ENCODE measurements at places on chromosomes 3 and 15.

- DNase-seq: no peak
These were observed 57.8 kb upstream of the HRH1 start for GRCh38 chr3:11096266-11097139.

DNA sequence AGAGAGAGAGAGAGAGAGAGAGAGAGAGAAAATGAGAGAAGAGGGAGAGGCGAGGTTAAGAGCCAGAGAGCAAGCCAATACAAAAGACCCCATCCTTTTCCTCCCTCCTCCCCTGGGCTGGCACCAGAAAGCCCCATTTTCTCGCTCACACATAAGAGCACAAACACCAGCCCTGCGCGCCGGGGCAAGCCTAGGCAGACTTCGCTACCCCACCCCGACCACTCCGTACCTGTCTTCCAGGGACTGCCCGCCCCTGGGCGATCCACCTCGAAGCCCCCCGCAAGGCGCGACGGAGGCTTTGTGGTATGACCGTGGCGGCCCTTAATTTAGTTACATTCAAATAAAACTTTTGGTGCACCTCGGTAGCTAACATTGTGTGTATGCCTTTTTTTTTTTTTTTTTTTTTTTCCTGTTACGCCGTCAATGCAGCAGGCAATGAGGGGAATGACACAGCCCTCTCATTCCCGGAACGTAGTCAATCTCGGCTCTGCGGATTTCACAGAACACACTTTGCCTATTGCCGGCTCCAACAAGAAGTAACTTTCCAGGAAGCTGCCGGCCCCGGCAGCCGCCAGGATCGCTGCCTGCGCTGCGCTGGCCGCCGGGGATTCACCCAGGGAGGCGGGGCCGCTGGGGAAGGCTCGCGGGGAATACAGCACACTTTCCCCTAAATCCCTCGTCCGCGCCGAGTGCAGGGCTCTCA lies 7.7 kb downstream of the BCL6 start:
- DNase-seq: no peak

DNA sequence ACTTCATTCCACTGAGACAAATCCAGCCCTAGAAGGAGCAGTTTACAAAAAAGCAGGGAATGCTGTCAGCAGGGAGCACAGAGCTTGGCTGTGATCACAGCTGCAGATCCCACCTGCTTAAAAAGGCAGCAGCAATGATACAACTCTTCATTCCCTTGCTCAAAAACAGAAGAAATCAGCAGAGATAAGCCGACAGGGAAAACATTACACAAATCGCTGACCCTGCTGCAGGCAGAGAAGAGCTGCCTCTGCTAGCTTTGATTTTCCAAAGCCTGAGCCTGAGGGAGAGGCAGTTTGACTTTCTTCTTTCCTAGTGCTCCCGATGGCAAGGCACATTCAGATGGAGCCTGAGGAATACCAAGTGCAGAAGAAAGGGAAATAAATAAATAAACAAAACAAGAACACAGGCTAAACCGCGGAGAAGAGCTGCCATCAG lies 80.2 kb downstream of the SHQ1 start:
- no peak for DNase-seq

DNA sequence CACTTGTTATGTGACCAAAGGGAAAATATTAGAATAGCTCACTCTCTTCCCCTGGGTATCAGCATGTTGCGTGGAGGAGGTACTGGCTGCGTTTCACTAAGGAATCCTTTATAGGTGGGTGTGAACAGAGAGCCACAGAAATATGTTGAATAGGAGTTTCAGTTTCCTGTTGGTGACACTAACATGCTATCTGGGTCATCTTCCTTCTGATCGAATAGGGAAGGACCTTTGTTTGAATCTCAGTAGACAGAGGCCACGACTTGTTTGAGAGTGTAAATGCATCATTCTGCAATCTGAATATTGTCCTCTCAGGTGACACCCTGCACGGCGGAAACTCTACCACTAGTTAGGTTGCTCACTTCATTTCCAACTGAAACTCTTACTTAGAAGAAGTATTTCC lies 157.9 kb upstream of the SLC2A2 start:
- no peak for DNase-seq

- DNase-seq: no peak
These were observed 109.9 kb downstream of the TLE3 start for GRCh38 chr15:69987492-69988489.

DNA sequence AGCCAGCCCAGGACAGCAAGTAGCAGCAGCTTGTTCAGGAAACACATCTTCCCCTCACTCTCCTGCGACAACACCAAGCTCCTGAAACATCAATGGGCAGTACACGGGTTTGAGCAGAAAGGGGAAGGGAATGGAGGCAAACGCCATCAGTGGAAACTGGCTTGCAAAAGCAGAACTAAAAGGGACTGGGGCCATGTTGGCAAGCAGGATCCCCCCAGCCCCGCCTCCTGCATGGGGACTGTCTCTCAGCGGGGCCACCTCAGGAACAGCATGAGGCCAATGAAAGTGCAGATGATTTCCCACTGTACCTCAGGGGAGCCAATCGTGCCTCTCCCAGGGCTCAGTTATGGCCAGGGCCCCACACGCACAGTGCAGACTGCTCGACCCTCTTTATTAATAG lies 6.8 kb downstream of the CDAN1 start:
- DNase-seq: no peak

DNA sequence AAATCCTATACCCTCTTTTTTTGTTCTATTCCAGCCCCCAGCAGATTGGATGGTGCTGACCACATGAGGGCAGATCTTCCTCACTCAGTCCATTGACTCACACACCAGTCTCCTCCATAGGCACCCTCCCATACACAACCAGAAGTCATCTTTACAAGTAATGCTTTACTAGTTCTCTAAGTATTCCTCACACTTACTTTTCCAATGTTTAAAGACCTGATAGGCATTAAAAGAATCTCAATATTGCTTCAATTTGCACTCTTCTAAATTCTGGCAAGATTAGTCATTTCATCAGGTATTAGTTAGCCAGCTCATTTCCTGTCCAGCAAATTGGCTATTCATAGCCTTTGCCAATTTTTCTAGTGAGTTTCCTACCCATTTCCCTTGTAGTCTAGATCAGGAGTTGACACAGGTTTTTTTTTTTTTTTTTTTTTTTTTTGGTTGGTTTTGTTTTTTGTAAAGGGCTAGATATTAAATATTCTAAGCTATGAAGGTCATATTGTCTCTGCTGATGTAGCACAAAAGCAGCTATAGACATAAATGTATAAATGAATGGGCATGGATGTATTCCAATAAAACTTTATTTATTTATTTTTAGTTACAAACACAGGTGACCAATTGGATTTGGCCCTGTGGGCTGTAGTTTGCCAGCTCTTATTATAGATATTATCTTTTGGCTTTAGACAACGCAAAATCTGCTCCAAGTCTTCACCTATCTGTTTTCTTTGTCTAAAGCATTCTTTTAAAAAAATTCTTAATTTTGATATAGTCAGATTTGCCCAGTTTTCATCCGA lies 76.1 kb downstream of the ABHD5 start:
- no peak for DNase-seq

GRCh38 chr3:64667887-64668581 lies 19.8 kb downstream of the ADAMTS9 start:
- DNase-seq: no peak

DNA sequence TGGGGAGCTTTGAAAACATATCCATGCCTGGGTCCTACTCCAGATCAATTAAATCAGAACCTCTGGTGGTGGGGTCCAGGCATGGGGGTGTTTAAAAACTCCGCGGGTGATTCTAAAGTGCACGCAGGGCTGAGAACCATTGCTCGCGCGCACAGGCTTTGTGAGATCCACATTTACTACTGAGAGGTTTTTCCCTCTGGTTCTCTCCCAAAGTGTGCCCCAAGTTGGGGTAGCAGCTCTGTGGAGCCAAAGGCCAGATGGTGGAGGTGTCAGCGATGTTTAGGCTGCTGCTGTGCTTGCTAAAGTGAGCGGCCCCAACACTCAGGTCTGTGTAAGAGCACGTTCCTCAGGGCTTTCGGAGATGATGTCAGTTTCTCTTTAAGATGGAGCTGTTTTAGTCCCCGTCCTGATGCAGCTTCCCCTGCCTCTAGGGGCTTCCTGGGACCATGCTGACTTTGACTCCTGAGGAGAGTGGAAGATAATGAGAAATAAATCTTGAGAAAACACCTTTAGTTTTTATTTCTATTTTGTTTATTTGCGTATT lies 13.4 kb upstream of the MAGEF1 start:
- DNase-seq: no peak

- DNase-seq: no peak
These were observed 307.0 kb downstream of the ARPP21 start for GRCh38 chr3:35946121-35946853.

- DNase-seq: no peak
These were observed 151.6 kb downstream of the BBX start for GRCh38 chr3:107674371-107674770.

GRCh38 chr15:43406189-43406588 lies 35.3 kb downstream of the TUBGCP4 start:
- DNase-seq: no peak

GRCh38 chr3:102536456-102536855 lies 101.6 kb downstream of the ZPLD1 start:
- no peak for DNase-seq

DNA sequence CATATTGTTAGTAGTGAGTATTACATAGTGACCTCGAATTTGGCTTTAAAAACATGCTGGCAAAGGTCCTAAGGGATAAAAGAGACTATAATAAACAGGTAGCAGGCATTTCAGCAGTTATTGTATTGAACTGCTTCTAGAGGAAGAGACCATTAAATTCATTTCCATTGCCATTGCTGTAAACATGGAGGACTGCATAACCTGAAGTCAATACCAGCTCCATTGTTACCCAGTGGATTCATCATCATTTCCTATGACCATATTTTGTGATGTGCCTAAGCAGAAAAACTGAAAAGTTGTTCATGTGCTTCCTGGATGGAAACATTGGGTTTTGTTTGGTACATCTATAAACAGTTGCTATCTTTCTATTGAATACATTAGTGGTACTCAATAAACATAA lies 482.5 kb upstream of the UBE2E2 start:
- DNase-seq: no peak

DNA sequence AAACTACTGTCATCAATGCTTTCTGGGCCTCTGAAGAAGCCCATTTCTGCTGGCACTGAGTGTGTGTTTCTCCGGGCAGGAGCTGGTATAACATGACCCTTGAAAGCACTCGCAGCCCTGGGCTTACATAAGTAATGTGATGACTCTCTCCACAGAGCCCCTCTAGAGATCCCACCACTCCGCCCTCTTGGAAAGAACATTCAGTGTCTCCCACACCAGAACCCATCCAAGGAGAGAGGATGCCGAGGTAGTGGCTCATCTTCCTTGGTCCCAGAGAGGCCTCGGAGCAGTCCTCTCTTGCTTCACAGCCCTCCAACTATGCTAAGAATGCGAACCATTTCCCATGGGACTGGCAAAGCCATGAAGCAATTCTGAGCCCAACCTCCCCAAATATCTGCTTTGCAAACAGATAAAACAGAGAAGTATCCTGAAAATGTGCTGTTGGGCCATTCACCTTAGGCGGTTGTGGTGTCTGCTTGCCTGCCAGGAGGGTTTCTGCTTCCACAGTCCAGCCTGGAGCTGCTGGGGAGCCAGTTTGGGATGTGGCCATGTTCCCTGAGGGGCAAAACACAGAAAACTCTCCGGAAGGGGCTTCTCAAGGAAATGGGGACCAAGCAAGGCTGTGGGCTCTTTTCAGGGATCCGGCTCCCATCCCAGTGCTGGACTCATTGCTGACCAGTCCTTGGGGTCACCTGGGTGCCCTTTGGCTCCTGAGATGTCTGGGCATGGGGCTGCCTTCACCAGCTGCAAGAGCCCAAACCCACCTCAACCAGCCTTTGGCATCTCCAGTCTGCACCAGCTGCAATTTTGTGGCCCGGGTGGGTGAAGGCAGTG lies 47.3 kb downstream of the AMOTL2 start:
- DNase-seq: no peak

DNA sequence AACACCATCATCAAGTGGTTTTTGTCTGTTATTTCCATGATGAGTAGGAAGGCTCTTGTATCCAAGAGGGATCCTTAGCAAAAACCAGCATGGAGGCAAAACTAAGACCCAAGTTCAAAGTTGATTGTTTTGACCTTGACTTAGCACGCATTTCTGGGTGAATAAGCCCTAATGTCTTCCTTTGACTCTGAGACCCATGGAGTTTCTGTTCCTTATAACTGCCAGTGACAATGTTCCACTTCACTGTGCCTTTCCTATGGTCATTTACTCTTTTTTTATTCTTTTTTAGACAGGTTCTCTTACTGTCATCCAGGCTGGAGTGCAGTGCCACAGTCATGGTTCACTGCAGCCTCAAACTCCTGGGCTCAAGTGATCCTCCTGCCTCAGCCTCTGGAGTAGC lies 118.2 kb upstream of the MRPL3 start:
- DNase-seq: no peak

DNA sequence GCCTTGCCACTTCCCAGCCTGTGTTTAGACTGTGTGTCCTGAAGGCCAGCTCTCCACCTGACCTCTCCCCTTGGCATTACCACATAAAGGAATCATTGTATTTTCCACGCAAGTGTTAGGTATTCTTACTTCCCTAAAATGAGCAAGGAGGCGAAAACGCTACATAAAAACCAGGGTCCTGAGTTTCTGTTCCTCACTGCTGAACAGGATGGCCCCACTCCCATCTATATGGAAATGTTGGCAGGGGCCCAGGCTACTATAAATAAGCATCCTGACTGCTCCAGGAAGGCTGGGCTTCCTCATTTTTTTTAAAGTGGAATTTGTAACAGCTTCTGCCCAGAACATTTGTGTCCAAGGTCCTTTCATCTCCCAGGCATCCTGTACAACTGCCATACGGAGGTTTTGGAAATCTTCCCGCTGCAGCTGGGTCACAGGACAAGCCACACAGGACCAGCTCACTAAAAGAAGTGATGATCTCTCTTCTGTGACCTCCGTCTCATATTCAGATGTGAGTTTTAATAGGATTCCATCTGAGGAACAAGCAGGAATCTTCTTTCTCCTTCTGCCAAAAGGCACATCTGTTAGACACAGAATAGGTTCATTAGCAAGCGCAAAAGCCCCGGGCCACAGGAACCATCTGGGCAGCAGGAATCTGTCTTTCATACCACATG lies 56.4 kb upstream of the LIMD1 start:
- no peak for DNase-seq

- no peak for DNase-seq
These were observed 344.6 kb upstream of the DCBLD2 start for GRCh38 chr3:99246010-99246654.

GRCh38 chr15:57376696-57377477 lies 582 bp downstream of the CGNL1 start:
- DNase-seq: no peak

DNA sequence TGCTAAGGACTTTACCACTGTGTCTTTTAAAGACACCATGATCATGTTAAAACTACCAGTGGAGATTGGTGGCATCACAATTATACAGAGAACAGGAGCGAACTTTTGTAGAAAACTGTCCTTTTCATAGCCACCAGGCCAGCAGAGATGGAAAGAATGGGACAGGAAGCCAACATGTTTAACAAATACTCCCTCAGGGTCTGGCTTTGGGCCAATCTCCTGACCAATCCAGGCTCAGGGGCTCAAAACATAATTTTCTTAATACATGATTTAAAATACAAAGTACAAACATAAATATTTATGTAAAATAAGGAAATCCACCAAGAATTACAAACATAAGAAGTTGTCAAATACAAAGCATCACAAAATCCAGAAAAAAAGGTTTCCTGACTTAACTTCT lies 266.0 kb downstream of the VPS13C start:
- DNase-seq: no peak

Measured in NCI-H1417 treated with DMSO at 0.1 percent for 48 hours (cell line).